ENCODE measurements at places on chromosomes 4 and X. TPM values are rescaled to one million over a fixed set of nuclear protein-coding genes. Genes with fewer than 3 reads are reported as not detected.

The GPR119 gene
- total RNA-seq: not detected

The ADH1A gene
- total RNA-seq: not detected

The CYBB gene
- not detected for total RNA-seq

The CLCN5 gene
- total RNA-seq: 3.6 TPM

The PYURF gene
- 47.5 TPM for total RNA-seq

The STK32B gene
- not detected for total RNA-seq

The LONRF3 gene
- 0.29 TPM for total RNA-seq

The TMPRSS11E gene
- total RNA-seq: not detected

DNA sequence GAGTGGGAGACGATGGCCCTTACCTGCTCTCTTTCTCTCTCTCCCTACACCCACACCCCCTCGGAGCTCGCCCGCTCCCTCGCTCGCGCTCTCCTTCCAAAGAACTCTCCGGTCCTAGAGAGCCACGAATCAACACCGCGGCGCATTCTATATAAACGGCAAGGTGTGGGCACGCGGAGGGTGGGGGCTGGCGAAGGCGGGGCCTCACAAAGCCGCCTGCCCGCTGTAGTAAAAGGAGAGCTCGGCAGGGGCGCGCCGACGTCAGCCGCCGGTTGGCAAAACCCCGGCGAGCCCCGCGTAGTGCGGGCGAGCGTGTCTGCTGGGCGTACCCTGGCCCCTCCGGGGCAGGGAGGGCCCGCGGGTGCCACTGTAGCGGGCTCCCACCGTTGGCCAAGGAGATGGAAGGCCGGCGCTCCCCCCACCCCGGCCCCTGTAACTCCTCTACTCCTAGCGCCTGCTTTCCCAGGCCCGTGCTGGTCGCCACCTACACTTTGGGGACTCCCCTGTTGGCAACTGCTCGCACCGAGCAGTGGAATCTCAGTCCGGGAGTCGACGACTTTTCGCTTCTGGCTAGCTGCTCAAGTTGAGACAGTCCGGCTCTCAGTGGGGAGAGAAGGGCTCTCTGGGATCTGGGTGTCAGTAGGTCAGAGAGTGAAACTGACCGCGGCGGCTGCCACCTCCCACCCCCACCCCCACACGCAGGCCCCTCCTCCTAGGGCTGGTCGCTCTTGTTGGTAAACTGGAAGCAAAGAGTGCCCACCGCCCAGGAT lies 325.5 kb upstream of the F9 start:
- peak overlapping the region; percentile 49 for H3K4me3 ChIP-seq
- H3K27ac ChIP-seq: no peak overlapping the region

DNA sequence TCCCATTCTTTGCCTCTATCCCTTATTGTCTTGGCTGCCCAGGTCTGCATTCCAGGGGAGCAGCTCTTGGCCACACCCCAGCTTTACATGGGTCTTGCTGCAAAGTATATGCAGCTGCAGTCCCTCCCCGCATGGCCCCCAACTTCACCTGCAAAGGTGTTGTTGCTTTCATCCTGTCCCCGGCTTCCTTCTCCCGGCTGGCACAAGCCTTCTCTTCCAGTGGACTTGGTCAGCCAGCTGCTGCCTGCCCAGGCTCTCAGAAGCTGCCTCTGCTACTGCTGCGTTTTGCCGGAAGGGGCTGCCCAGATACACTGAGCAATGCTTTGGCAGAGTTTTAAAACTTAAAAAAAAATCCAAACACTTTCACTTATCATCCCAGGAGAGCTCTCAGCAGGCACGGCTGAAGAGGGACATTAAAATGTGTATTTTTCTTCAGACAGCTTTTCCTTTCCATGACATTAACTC lies 121.2 kb upstream of the PDLIM3 start:
- no peak for DNase-seq
- no peaks in the 10 kb centered on the region for H3K4me1 ChIP-seq

- no peaks in the 10 kb centered on the region for H3K36me3 ChIP-seq
- H3K27ac ChIP-seq: no peak overlapping the region
- DNase-seq: no peak
- H3K4me1 ChIP-seq: no peaks in the 10 kb centered on the region
- H3K4me3 ChIP-seq: no peak overlapping the region
Measured at GRCh38 chr4:100356172-100356571, 161.7 kb downstream of the EMCN start.

- H3K4me3 ChIP-seq: no peak overlapping the region
- H3K36me3 ChIP-seq: no peaks in the 10 kb centered on the region
- no peak overlapping the region for H3K27ac ChIP-seq
Measured at GRCh38 chr4:94389595-94390267, 47.1 kb upstream of the HPGDS start.

DNA sequence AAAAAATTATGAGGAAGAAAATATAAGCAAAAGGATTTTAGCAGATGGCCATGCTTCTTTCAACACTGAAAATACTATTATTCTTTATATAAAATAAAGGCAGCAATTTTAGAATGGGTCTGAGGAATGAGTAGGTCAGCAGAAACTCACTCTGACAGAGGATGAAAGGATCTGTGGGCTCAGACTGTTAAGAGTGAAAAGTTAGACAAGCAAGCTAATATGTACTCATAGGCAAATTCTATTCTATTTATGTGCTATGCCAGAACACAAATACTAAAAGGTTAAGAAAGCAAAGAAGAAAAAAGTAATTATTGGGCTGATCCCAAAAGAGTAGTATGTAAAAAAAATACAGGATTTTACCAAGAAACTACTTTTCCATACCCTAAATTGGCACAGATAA lies 13.9 kb downstream of the LCORL start:
- peaks cover 3% of the 10 kb centered on the region for H3K4me1 ChIP-seq
- no peak for DNase-seq
- H3K27ac ChIP-seq: no peak overlapping the region
- H3K27me3 ChIP-seq: no peaks in the 10 kb centered on the region

- H3K36me3 ChIP-seq: peaks cover 12% of the 10 kb centered on the region
- peaks cover 92% of the 10 kb centered on the region for H3K27me3 ChIP-seq
- peaks cover 7% of the 10 kb centered on the region for H3K4me1 ChIP-seq
- no peak overlapping the region for H3K4me3 ChIP-seq
- no peak for DNase-seq
Measured at GRCh38 chr4:13535118-13535517, 9.2 kb downstream of the NKX3-2 start.

DNA sequence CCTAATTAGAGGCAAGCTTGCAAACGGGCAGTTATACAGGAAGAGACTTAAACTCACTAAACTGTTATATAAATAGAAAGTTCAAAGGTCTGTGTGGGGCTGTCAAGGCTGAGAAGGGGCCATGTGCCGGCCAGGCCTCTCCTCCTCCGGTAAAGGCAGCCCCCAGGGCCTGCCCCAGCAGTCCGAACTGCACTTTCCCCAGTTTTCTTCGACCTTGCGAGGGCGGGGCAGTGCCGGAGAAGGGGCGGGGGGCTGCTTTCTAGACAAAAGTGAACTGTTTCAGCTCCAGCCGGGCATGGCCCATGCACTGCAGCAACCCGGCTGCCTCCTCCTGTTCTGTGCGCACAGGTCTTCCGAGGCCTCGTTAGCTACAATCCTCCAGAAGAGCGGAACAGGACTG lies 4.1 kb downstream of the AFF2 start:
- H3K4me3 ChIP-seq: no peak overlapping the region
- peaks cover 12% of the 10 kb centered on the region for H3K27me3 ChIP-seq
- no peak overlapping the region for H3K27ac ChIP-seq
- no peaks in the 10 kb centered on the region for H3K36me3 ChIP-seq
- no peak for DNase-seq

DNA sequence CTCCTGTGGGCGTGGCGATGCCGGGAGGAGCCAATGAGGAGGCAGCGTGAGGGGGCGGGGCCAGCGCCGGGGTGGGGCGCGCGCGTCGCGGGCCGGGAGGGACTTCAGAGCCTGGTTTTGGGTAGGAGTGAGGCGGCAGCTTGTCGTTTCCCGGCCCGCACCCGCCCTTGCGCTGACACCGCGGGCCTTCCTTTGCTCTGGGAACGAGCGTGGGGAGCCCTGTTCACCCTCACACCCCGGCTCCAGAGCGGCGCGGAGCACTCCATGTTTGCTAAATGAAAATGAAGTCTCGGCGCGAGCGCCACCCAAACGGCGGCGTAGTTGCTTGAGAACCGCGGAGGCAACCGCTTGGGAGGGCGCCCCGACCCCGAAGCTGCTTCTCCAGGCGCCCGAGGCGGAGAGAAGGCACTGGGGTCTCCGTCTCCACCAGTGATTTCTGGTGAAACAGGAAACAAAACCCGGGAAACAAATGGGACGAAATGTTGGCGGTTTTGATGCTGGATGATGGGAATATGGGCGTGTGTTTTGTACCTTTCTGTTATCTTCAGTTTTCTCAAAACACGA lies 497 bp upstream of the GRPEL1 start:
- DNase-seq: no peak
- peaks cover 49% of the 10 kb centered on the region for H3K4me1 ChIP-seq
- H3K27me3 ChIP-seq: peaks cover 11% of the 10 kb centered on the region
- H3K4me3 ChIP-seq: peak overlapping the region; percentile 92
- H3K36me3 ChIP-seq: peaks cover 19% of the 10 kb centered on the region
- peak overlapping the region; percentile 94 for H3K27ac ChIP-seq

DNA sequence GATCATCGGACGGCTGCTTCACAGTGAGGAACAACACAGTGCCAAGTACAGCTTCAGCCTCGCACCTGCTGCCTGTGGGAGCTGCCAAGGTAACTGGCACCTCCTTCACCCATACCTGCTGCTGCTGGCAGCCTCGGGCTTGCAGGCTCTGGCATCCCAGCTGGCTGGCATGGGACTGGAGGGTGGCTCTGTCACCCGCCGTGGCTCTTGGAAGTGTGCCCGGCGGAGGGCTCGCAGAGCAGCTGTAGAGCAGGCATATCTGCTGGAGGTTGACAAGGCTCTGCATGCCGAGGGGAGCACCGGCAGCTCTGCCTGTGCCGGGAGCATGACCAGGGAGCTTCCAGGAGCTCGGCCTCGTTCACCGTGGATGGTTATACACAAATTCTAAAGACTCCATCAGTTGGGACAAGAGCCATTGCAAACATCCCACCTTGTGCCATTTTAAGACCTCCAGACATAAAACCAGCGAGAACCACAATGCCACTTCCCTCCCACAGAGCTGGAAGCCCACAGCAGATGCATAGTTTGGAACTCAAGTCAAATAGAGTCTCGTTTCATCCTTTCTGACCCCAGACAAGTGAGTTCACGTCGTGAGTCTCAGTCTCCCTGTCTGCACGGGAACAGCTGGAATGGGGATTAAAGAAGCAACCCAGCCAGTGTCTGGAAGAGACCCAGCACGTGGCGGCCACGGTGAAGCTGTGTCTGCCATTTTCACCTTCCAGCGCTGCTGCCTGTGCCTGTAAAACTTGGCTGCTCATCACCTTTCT lies 84.3 kb upstream of the PSAPL1 start:
- no peak overlapping the region for H3K27ac ChIP-seq
- no peak overlapping the region for H3K4me3 ChIP-seq
- peaks cover 5% of the 10 kb centered on the region for H3K4me1 ChIP-seq
- no peak for DNase-seq

DNA sequence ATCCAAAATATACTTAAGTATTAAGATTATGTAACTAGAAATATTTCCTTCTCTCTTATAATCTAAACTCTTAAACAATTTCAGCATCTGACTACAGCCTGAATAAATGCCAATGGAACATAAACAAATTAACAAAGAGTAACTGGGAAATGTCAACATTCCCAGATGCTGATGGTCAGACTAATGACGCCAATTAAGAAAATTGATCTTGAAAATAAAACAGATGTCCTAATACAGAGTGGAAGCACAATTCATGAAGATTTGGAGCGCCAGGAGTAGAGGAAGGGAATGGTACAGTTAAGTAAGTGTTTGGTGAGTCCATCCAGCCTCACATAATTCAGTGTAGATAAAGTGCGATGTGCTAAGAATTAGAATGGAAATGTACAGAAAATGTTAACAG lies 203.7 kb upstream of the NWD2 start:
- no peak for DNase-seq
- H3K36me3 ChIP-seq: no peaks in the 10 kb centered on the region
- no peak overlapping the region for H3K27ac ChIP-seq
- H3K4me1 ChIP-seq: no peaks in the 10 kb centered on the region

Data from activated CD4-positive, alpha-beta T cell treated with anti-CD3 and anti-CD28 coated beads, Interleukin-2, amount 10 ng/mL, durations not matched to agents 7 days and 5 days (primary cell).